CD4-positive, alpha-beta memory T cell (primary cell): ENCODE measurements at places on chromosomes 4 and X.
A peak's percentile ranks its signal among the peaks of the same experiment; 100 is the strongest.

GRCh38 chrX:47148946-47149345 lies 3.9 kb downstream of the RBM10 start:
- DNase-seq: no peak

- DNase-seq: no peak
These were observed 23.9 kb downstream of the EFHC2 start for GRCh38 chrX:44319550-44319949.

- DNase-seq: no peak
These were observed 1106.0 kb downstream of the STIM2 start for GRCh38 chr4:27966664-27967063.

DNA sequence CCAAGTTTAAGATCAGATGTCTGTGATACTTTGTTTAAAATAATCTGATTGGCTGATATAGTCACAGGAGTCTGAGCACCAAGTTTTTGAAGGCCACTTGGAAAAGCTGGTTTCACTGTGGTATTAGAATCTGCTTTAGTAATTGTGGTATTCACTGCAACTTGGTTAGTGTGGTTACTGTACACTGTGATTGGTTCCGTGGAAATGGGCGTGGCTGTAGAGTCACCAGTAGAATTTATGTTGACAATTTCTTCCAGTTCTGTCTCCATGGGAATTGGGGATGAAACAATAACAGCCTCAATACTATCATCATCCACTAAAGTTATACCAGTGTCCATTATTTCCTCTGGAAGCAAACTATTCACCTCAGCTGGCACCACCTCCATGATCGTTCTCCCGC lies 26.2 kb downstream of the LIN54 start:
- no peak for DNase-seq

DNA sequence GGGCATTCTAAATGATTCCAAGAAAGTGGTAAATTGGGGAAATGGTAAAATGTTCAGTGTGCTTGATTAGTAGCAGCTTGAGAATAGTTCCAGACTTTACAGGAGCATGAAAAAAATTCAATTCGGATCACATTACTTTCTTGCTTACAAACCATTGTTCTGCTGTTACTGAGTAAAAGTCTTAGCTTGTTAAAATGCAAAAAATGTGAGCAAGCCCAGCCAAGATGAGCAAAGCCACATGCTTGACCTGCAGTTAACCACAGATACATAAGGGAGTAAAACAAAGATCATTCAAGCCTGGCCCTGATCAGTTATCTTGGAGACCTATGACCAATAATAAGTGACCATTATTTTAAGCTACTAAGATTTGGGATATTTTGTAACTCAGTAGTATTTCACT lies 562.9 kb upstream of the MAGEB2 start:
- DNase-seq: no peak

DNA sequence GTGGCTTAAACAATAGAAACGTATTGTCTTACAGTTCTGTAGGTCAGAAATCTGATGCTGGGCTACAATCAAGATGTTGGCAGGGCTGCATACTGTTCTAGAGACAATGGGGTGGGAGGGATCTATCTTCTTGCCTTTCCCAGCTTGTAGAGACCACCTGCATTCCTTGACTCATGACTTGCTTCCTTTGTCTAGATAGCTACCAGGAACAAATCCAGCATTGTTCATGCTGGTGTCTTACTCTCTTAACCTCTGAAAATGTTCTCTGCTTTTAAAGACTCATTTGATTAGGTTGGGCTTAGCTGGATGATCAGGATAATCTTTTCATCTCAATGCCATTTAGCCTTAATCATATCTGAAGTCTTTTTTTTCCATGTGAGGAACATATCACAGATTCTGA lies 169.0 kb downstream of the ZNF330 start:
- DNase-seq: no peak

DNA sequence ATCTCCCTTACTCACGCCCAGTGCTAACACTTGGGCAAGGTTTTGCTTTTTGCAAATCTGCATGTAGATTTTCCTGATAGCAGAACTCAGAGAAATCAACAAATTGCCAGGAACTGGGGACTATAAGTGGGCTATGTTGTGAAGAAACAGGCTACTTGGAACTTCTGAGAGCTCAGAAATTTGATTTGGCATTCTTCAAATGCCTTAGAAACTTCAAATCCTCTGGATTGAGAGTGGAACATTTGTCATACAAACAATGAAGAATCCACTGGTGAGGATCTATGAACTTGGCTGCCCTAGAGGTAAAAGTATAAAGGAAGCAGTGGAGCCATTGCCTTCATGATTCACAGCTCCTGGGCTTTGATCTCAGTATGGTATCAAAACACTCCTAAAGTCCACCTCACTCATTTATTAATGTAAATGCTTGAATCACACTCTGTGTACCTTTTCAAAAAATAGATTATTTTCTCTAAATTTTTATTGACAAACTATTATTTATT lies 126.0 kb downstream of the GLRA3 start:
- DNase-seq: no peak

DNA sequence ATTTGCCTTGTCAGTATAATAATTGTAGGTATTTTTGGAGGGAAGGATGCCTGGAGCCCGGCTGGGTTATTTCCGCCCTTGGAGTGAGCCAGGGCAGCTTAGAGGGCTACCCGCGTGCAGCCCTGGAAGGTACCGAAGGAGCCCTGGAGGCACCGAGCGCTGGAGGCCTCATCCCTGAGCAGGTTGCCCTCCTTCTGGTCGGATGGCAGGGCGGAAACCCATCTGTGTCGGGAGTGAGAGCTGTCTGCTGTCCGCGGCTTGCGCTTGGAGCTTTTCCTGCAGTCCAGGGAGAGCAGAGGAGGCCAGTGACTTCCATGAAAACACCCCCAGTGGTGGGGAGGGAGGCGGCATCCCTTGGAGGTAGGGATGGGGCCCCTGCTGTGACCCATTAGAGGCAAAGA lies 122.1 kb downstream of the TBL1X start:
- no peak for DNase-seq

GRCh38 chr4:185809533-185810071 lies 2.4 kb downstream of the SORBS2 start:
- no peak for DNase-seq

DNA sequence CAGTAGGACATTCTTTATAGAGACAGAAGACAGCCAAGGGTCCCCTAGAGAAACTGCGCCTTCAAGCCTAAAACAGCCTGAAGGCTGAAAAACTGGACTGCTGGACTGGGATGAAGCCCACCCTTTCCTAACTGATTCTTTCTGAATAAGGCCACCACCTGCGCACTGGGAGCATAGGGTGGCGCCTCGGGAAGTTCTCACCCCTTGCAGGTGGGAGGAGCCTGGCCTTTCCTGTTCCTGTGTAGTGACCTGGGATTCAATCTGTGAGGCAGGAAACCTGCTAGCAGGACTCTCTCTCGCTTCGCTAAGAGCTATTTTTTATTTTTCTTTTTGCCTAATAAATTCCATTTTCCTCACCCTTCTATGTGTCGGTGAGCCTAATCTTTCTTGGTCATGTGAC lies 61.8 kb upstream of the KLHL13 start:
- DNase-seq: no peak

DNA sequence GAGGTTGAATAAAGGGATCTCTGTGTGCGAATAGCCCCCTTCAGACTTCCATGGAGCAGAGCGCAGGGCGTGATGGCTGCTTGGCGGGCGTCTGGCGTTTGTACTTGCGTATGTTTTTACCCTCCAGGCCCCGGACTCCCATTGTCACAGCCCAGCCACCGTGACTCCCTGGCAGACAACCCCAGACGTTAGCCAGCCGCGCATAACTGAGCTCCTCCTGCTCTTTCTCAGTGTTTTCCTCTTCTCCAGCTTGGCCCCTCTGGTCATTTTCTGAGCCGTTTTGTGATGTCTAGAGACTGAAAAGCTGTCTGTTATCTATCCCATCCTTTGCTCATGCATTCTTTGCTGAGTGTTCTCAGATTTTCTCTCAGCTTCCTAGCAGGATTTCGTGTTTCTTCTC lies 54.3 kb downstream of the IGFBP7 start:
- DNase-seq: no peak

- DNase-seq: peak; percentile 51
These were observed 32.5 kb upstream of the TLR2 start for GRCh38 chr4:153651587-153651986.

GRCh38 chr4:93764639-93765246 lies 63.8 kb upstream of the ATOH1 start:
- peak; percentile 3 for DNase-seq

GRCh38 chr4:177480795-177481194 lies 38.6 kb upstream of the AGA start:
- DNase-seq: no peak

DNA sequence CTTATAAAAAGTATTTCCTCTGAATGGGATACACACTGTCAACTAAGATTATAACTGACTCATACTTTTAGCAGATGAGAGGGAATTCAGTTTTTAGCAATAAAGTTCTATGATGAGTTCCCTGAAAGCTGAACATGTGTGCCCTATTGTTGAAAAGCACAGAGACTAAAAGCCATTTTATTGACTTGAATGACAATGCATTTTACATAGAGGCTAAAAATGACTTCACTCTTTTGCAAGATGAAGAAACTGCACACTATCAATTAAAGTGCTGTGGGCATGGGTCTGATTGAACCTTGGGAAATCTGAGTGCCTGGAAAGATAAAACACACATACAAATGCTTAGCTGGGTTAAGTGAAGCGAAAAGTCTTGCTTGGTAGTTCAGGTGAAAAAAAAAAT lies 633.4 kb downstream of the PDHA2 start:
- no peak for DNase-seq

GRCh38 chr4:184941671-184942418 lies 76.4 kb upstream of the HELT start:
- DNase-seq: no peak

DNA sequence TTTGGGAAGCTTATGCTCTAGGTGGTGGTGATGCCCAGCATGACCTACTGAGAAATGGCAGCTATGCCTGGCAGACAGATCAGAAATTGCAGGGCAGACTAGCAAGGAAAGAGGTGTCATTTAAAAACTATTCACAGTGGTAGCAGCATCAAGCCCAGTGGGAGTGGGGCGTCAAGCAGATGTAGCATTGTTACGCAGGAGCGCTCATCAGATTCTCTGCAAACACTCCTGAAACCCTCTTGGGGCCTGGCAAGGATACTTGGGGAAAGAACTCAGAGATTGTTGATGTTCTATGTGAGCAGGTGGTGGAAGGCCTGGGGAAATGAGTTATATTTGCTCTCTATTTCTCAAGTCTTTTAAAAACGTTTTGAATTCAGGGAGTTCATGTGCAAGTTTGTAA lies 437.6 kb downstream of the RAPGEF2 start:
- DNase-seq: no peak

DNA sequence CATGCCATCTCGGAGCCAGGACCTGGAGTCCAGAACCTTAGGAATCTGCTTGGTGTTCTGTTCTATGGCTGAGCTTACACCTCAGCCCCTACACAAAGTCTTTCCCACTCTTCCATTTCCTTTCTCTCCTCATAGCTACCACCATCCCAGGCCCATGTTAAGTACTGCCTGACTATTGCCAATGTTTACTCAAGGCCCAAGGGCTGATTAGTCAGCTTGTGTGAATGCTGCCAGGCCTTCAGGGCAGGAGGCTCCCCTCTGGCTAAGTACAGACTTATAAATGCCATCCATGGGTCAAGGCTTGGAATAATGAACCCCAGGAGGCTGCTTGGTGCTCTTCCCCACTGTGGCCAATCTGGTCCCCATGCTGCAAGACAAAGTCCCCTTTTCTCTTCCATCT lies 411.6 kb upstream of the MAGEB18 start:
- DNase-seq: no peak

DNA sequence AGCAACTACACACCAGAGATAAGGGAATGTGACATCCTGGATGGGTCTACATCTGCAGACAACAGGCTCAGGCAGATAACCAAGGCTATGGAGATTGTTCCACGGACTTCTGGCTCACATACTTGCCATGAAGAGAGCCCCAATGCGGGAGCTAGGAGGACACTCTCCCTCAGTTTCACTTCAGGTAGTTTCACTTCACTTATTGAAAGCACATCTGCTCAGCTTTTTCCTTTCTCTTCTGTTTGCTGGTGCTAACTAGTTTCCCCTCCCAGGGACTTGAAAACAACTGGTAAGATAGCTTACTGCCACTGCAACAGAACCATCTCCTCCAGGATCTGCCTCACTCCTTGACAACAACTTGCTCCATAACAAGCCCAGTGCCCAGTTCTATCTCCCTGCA lies 1.4 kb upstream of the CT47C1 start:
- DNase-seq: no peak

- DNase-seq: no peak
These were observed 122.3 kb downstream of the ARHGAP10 start for GRCh38 chr4:147854154-147854553.

DNA sequence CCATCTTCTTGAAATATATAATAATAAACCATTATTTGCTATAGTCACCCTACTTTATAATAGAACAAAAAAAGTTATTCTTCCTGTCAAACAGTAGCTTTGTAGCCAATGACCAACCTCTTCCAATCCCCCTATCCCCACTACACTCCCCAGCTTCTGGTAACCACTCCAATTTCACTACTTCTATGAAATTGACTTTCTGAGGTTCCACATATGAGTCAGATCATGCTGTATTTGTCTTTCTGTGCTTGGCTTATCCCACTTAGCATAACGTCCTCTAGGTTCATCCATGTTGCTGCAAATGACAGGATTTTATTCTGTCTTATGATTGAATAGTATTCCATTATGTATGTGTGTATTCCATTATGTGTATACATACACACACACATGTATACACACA lies 809.7 kb upstream of the NDST4 start:
- no peak for DNase-seq
